Activated CD8-positive, alpha-beta memory T cell treated with anti-CD3 and anti-CD28 coated beads for 1 hour (primary cell): ENCODE measurements at places on chromosomes 7 and 10.

DNA sequence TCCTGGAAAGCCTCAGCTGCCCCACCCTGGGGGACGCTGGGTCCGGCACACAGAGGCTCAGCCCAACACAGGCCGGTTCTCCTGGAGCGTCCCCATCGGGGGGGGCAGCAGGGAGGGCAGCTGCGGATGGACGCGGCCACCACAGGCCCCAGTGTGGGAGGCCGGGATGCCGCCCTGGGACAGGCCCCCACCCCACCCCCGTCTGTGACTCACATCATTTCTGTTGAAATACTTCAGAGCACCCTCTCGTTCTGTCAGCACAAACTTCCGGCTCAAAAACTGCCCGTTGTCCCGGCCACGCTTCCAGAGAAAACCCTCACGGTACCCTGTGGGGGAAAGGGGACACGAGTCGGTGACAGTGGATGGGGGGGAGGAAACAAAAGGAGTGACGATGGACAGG is 28.5 kb downstream of the GET4 start:
- no peak for DNase-seq

GRCh38 chr10:14141283-14141682 is 189.4 kb downstream of the FRMD4A start:
- DNase-seq: no peak

- DNase-seq: no peak
Measured at GRCh38 chr10:119005362-119006043, 24.0 kb upstream of the NANOS1 start.

- no peak for DNase-seq
Measured at GRCh38 chr10:25017154-25017590, 760 bp downstream of the THNSL1 start.

DNA sequence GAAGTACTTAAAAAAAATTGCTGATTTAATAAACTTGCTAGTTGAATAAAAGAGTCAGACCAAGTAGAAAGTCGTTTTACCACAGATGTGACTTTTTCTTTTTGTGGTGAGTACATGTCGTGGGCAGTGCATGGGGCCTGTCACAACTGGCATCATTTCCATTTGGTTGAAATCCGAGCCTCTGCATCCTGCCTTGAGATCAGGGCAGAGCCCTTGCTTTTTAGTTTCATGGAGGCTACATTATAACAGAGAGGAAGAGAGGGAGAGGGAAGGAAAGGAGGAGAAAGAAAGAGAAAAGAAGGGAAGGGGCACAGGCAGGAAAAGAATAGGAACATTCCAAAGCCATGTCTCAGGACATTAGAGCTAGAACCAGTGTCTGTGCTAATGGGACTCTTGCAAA is 20.4 kb upstream of the INSYN2A start:
- DNase-seq: no peak

DNA sequence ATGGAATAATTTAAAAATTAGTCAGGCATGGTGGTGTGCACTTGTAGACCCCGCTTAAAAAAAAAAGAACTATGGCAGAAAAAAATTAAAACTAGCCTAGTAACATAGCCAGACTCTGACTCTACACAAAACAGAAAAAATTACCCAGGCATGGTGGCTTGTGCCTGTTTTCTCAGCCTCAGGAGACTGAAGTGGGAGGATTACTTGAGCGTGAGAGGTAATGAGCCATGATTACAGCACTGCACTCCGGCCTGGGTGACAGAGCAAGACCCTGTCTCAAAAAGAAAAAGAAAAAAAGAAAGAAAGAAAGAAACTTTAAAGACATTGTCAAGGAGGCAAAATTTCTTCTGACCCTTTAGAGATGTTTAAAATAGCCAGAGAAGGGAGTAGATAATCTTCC is 109.0 kb upstream of the TMEM106B start:
- no peak for DNase-seq

DNA sequence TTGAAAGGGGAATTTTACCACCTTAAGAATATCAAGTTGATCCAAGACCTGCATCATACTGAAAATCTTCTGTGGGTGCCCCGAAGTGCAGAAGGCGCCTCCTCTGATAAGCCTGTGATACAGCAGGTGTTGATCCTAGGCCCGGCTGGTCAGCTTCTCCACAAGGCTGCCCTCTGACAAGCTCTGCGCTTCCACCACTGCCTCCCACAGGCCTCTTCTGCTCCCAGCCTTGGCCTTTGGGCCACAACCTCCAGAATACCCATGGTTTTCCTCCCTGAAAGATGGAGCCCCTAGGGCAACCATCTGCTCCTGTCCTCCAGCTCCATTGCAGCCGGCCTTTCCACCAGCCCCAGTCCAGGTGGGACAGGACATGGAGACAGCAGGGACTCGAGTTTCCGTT is 5.6 kb upstream of the OGDHL start:
- no peak for DNase-seq

DNA sequence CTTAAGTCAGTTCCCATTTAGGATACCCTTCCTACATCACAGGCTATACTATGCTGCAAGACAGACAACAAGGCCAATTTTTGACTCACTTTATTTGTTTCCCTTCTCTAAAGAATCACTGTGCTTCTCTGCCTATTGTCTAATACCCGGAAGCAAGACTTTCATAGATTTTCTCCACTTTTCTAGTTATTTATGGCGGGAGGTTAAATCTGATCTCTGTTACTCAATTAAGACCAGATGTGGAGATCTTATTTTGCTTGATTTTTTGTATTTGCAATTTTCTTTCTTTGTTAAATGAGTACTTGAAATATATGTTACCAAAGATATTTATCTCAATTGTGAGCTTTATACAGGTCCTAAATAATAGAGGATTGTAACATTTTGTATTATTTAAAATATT is 511.5 kb downstream of the ATRNL1 start:
- no peak for DNase-seq

GRCh38 chr7:15527648-15528047 is 34.2 kb downstream of the AGMO start:
- no peak for DNase-seq
